ENCODE measurements at places on chromosomes 1 and 21. TPM values are rescaled to one million over a fixed set of nuclear protein-coding genes. Genes with fewer than 3 reads are reported as not detected.

- H3K4me1 ChIP-seq = no peaks in the 10 kb centered on the region
- no peak overlapping the region for H3K27ac ChIP-seq
- no peak for DNase-seq
- no peak overlapping the region for H3K4me3 ChIP-seq
- H3K27me3 ChIP-seq = no peaks in the 10 kb centered on the region
- H3K36me3 ChIP-seq = no peaks in the 10 kb centered on the region
Measured at GRCh38 chr1:76622774-76623528, 244.3 kb upstream of the ST6GALNAC5 start.

DNA sequence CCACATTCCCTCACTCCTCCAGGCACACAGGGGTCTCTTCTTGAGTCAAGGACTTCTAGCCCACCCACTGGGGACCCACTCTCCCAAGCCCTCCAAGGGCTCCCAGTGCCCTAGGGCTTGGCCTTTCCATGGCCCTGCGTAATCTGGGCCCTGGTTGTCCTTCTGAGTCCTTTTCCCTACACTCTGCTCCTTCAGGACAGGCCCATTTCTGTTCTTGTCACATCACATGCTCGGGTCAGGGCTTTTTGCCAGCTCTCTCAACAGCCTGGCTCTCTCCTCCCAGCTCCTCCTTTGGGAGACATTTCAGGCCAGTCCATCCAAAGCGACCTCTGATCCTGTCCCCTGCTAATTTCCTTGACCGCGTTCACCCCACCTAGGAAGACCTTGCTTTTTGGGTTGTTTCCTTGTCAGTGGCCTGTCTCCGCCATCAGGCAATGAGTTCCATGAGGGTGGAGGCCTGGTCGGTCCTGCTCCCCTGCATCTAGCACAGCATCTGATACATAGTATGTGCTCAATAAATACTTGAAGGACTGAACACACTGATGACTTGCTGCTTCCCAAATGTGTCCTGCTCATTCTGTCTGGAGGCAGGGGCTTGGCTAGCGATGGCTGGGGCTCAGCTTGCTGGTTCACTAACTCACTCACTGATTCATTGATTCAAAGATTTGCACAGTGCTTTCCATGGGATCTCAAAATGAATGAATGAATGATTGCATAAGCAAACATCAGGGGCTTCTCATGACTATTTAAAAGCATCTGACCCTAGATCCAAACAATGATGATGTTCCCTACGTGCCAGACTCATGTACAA lies 44.8 kb downstream of the DHRS3 start:
- H3K4me1 ChIP-seq = peaks cover 5% of the 10 kb centered on the region
- no peak overlapping the region for H3K4me3 ChIP-seq
- peaks cover 52% of the 10 kb centered on the region for H3K36me3 ChIP-seq
- DNase-seq = no peak
- no peaks in the 10 kb centered on the region for H3K27me3 ChIP-seq

- H3K36me3 ChIP-seq = no peaks in the 10 kb centered on the region
- H3K4me3 ChIP-seq = no peak overlapping the region
- peak; percentile 59 for DNase-seq
- H3K4me1 ChIP-seq = peaks cover 7% of the 10 kb centered on the region
- peak overlapping the region; percentile 27 for H3K27ac ChIP-seq
- H3K27me3 ChIP-seq = no peaks in the 10 kb centered on the region
Measured at GRCh38 chr1:41537788-41538351, 53.4 kb upstream of the EDN2 start.

DNA sequence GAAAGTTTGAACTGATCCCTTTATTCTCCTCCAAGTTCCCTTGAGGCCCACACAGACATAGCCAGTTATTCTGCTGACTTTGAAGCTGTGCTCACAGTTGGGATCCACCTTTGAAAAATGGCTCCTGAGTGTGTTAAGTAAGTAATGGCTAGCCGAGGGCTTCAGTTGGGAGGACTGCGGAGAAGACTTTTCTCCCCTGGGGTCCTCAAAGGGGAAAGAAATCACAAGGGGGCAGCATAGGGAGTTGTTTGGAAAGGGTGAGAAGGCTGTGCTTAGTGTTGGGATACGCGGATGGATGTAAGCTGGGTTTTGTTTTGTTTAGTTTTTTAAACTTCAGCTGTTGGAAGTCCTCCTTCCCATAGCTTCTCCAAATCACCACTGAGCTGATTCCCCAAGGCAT lies 8.3 kb downstream of the PGM1 start:
- H3K27ac ChIP-seq = no peak overlapping the region
- no peaks in the 10 kb centered on the region for H3K36me3 ChIP-seq

GRCh38 chr1:10211805-10212410 lies 1.5 kb downstream of the KIF1B start:
- peak overlapping the region; percentile 90 for H3K4me3 ChIP-seq
- peak overlapping the region; percentile 98 for H3K27ac ChIP-seq
- peaks cover 65% of the 10 kb centered on the region for H3K4me1 ChIP-seq
- H3K36me3 ChIP-seq = no peaks in the 10 kb centered on the region

DNA sequence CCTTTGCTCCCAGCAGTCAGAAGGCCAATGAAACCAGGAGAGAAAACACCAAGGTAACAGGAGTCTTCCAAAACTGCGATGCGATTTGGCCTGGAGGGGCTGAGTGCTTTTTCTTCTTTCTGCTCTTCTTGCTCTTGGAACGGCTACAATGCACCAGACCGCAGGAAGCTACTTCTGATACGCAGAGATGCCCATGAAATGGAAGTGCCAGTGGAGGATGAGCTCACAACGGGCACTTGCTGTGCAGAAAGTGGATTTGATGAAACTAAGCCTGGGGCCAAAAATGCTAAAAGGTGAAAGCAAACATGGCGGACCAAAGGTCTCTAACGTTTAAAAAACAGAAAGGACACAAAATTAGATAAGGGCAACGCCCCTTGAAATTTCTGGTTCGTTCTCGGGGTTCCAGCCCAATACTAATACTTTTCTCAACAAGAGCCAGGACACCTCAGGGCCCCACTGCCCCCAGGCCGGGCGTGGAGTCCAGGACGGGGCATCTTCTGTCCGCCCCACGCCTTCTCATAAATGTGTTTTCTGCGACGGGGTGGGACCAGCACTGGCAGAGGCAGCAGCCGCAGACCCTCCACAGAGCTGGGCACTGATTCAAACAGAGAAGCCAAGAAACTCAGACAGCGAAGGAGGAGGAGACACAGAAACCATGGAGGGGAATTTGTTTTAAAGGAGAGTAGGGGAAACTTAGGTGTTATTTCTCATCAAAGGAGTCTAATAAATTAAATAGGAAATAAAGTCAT lies 101.3 kb downstream of the CRYAA start:
- H3K4me3 ChIP-seq = no peak overlapping the region
- no peaks in the 10 kb centered on the region for H3K4me1 ChIP-seq
- H3K36me3 ChIP-seq = no peaks in the 10 kb centered on the region
- H3K27me3 ChIP-seq = no peaks in the 10 kb centered on the region

Gene AQP10
- not detected for total RNA-seq

Gene RNF187
- total RNA-seq = 44.6 TPM

Gene CXADR
- total RNA-seq = 41.6 TPM

GRCh38 chr1:95659166-95659565 lies 425.2 kb downstream of the RWDD3 start:
- H3K27me3 ChIP-seq = no peaks in the 10 kb centered on the region
- no peak overlapping the region for H3K27ac ChIP-seq
- H3K36me3 ChIP-seq = no peaks in the 10 kb centered on the region
- H3K4me3 ChIP-seq = no peak overlapping the region
- no peak for DNase-seq

DNA sequence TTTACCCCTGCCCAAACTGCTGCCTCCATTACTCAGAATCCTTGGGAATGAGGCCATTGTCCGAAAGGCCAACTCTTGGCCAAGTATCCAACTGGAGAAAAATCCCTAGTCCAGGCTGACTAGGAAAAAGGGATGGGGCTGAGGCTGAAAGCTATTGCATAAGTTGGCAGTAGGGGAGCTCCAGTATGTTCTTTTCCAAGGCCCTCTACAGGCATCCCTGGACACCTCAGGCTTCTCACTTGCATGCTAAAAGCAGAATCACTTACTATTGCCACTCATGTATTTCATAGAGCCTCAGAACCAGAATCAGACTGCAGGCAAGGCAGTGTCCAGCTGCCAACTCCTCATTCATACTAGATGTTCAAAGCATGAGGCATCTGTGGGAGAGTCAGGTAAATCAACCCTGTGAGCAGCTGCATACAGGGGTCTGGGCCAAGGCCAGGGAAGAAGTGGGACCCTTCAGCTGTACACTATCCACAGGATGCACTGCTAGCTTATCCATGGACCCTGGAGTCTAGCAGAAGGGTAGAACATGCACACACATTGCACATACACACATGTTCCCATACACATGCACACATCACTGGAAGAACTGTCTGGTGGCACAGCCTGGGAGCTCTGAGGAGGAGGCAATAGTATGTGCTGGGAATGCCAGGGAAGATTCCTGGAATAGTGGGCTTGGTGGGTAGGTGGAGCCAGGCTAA lies 195.3 kb downstream of the C1orf94 start:
- DNase-seq = no peak
- H3K36me3 ChIP-seq = no peaks in the 10 kb centered on the region
- no peaks in the 10 kb centered on the region for H3K27me3 ChIP-seq
- H3K4me1 ChIP-seq = no peaks in the 10 kb centered on the region

DNA sequence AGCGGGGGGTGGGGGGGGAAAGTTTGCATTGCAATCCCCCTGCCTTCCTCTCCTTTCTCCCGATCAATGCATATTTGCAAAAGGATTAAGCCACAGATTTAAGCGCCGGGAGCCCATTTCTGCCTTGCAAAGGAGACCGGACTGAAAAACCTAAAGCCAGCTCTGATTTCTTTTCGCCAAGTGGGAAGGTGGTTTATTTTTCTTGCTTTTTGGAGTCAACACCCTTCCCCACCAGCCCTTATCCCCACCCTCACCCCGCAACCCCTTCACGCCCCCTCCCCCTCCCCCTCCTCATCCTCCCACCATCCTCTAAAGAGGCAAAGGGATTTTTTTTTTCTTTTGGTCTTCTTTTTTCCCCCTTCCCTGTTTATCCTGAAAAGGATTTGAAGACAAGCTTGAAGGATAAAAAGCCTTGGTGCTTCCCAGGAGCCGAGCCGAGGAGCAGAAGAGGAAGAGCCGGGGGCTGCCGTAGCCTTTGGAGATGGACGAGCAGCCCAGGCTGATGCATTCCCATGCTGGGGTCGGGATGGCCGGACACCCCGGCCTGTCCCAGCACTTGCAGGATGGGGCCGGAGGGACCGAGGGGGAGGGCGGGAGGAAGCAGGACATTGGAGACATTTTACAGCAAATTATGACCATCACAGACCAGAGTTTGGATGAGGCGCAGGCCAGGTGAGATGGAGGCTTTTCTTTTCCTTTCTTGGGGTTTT lies 513 bp downstream of the PBX1 start:
- H3K27me3 ChIP-seq = no peaks in the 10 kb centered on the region
- peak overlapping the region; percentile 78 for H3K27ac ChIP-seq
- peak overlapping the region; percentile 79 for H3K4me3 ChIP-seq
- H3K36me3 ChIP-seq = no peaks in the 10 kb centered on the region
- H3K4me1 ChIP-seq = peaks cover 37% of the 10 kb centered on the region

Gene DYNLT5
- total RNA-seq = 1.3 TPM

Gene S100A9
- 168 TPM for total RNA-seq

- DNase-seq = no peak
- no peaks in the 10 kb centered on the region for H3K36me3 ChIP-seq
- H3K4me3 ChIP-seq = no peak overlapping the region
- H3K4me1 ChIP-seq = peaks cover 88% of the 10 kb centered on the region
- H3K27me3 ChIP-seq = no peaks in the 10 kb centered on the region
Measured at GRCh38 chr1:164671966-164672571, 113.1 kb downstream of the PBX1 start.

DNA sequence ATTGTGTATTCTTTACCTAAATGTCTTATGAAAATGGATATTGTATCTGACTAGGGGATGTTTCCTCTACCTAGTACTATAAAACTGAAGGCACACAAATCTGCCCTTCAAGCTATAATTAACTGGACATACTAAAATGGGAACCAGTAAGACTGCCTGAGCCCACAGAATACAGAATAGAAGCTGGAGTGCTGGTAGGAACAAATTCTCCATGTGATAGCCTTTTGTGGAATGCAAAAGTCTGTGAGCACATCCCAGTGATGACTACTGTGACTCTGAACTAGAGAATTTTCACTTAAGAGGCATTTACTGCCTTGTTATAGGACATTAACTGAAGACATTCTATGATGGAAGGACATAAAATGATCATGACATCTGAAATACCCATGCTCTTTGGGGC lies 30.3 kb downstream of the KIFAP3 start:
- no peak overlapping the region for H3K4me3 ChIP-seq
- no peak overlapping the region for H3K27ac ChIP-seq
- no peak for DNase-seq
- no peaks in the 10 kb centered on the region for H3K4me1 ChIP-seq

Gene OR6K3
- total RNA-seq = not detected

Gene CD34
- total RNA-seq = 14.0 TPM

Gene SPATA1
- not detected for total RNA-seq

DNA sequence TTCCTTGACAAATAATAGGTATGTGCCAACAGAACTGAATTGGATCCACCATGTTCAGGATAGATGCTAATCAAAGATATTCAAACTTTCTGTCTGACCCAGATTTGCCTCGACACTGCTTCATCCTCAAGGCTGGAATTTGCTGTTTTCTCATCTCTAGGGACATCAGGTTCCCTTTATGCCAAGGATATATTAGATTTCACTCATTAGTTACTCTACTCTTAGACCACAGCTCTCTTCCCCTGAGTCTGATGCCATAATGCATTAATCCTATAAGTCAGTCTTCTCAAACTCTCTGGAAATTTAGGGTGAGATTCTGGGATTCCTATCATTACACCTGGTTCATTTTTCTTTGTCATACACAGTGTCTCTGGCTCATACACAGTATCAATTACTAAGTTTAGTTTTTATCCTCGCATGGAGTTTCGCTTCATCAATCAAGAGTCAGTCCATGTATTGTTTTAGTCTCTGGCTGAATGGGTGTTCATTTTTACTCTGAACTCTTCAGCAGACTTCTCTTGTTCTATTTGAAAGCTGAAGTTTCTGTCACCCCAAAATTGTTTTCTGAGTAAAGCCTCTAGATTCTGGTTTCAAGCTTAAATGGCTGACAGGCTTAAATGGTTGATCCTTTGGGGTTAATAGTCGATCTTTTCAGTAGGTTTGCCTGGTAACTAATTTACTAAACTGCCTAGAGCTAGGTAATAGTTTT lies 9.3 kb upstream of the DCAF6 start:
- peak overlapping the region; percentile 35 for H3K27ac ChIP-seq
- H3K4me3 ChIP-seq = peak overlapping the region; percentile 27
- no peaks in the 10 kb centered on the region for H3K27me3 ChIP-seq
- DNase-seq = no peak

DNA sequence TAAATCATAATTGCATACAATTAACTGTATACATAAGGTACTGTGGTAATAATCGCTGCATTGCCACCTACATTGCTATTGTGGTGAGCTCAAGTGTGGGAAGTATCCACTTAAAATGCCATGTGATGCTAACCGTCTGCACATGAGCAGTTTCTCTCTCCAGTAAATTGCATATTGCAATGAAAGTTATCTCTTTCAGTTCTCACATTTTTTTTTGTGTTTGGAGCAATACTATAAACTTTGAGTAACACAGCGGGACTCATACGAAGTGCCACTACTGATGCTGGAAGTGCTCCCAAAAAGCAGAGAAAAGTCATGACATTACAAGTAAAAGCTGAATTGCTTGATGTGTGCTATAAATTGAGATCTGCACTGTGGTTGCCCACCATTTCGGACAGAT lies 38.5 kb downstream of the DISC1 start:
- H3K27me3 ChIP-seq = no peaks in the 10 kb centered on the region
- H3K4me1 ChIP-seq = no peaks in the 10 kb centered on the region
- H3K4me3 ChIP-seq = no peak overlapping the region
- no peak overlapping the region for H3K27ac ChIP-seq
- DNase-seq = no peak
- no peaks in the 10 kb centered on the region for H3K36me3 ChIP-seq
